ENCODE measurements at places on chromosomes 3 and 15.

DNA sequence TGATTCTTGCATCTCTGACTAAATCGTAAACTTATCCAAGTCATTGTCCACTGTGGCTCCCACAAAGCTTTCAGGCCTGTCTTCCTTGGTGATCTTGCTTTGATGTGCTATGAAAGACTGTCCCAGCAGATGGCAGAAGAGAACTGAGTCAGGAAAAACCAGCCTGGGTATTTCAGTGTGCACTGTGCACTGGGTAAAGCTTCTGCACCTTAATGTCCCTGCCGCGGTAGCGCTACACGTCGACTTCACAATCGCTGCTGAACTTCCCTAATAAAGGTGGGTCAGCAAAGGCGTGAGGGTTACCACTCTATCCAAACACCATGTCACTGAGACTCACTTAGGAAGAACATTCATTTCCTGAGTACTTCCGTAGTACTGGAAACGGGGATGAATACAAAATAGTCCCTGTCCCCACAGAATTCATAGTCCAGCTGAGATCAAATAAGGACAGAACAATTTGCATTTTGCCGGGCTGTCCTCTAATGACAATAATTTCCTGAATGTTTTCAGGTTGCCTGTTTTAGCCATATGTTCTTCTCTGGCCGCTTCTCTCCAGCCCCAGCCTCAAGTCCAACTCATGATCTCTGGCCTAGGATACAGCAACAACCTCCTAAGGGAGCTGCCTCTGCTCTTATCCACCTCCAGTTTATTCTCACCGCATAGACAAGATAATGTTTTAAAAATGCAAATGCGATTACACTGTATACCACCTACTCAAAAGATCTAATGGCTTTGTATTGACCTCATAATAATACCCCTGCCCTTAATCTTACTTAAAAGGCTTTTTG lies 83.6 kb upstream of the AKAP13 start:
- DNase-seq: peak; percentile 37

DNA sequence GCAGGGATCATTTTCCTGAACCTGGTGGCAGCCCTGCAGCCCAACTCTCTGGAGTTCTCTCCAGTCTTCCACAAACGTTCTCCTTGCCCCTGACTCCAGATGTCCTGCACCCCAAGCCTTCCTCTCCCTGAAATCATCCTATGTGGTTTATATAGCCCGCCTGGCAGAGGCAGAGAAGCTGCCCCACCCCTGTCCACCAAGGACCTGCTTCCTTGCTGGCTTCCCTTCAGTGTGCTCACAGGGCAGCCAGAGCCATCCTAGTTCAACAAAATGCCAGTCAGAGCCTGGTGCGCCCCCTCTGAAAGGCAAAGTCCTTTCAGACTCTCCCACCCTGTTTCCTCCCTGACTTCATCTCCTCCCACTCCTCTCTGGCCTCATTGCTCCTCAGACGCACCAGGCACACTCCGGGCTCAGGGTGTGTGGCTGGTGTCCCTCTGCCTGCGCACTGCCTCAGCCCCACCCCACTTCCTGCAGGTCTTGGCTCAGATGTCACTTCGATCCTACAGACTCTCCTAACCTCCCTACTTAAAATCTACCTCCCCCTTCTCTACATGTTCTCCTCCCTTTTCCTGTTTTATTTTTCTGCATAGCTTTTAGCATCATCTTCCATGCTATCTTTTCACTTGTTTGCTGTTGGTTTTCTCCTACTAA lies 5.9 kb downstream of the KBTBD13 start:
- no peak for DNase-seq

GRCh38 chr15:85525755-85526154 lies 145.4 kb downstream of the AKAP13 start:
- DNase-seq: no peak

- DNase-seq: no peak
Observed at GRCh38 chr3:365268-365667, 168.7 kb downstream of the CHL1 start.

GRCh38 chr3:156071031-156071430 lies 49.3 kb upstream of the KCNAB1 start:
- no peak for DNase-seq
